ENCODE measurements at places on chromosomes 7 and 10.

DNA sequence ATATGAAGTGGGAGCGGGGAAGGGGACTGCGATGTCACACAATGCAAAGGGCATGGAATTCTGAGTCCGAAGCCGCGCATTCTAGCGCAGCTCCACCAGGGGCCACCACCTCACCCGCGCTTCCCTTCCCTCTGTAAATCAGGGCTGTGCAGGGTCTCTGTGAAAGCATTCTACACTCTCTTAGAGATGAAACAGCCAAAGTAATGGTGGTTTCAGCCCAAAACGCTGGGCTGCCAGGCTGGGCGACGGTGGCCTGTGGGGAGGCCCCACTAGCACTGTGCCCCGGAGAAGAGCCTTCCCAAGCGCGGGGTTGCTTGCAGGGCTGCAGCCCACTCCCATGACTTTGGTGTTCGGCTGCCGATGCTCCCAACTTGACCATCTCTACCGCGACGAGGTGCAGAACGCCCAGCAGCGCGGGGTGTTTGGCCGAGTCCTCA, 11.4 kb downstream of the ATG9B start:
- DNase-seq = no peak

DNA sequence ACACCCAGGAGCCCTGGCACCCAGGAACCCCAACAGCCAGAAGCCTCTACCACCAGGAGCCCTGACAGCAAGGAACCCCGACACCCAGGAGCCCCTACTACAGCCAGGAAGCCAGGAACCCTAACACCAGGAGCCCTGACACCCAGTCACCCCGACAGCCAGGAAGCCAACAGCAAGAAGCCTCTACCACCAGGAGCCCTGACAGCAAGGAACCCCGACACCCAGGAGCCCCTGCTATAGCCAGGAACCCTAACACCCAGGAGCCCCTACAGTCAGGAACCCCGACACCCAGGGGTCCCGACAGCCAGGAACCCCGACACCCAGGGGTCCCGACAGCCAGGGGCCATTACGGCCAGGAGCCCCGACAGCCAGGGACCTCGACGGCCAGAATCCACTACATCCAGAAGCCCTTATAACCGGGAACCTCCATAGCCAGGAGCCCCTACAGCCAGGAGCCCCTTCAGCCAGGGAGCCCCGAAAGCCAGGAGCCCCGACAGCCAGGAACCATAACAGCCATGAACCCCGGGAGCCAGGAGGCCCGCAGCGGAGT, 440 bp upstream of the GLRX3 start:
- DNase-seq = no peak

DNA sequence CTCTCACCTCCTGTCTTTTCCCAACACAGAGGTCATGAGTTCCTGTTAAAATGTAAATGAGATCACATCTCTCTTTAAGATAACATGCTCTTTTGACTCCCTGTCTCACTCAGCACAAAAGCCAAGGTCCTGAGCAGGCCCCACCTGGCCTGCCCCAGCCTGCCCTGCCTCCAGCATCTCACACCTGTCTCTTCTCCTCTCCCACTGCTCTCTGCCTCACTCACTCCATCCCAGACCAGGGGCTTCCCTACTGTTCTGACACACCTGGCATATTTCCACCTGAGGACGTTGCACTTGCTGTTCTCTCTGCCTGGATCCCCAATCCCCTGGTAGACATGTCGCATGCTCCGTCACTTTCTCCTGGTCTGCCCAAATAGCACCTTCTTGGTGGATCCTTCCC, 285.0 kb upstream of the ZMIZ1 start:
- no peak for DNase-seq

GRCh38 chr10:43253461-43254198, 13.2 kb downstream of the RASGEF1A start:
- DNase-seq = no peak

DNA sequence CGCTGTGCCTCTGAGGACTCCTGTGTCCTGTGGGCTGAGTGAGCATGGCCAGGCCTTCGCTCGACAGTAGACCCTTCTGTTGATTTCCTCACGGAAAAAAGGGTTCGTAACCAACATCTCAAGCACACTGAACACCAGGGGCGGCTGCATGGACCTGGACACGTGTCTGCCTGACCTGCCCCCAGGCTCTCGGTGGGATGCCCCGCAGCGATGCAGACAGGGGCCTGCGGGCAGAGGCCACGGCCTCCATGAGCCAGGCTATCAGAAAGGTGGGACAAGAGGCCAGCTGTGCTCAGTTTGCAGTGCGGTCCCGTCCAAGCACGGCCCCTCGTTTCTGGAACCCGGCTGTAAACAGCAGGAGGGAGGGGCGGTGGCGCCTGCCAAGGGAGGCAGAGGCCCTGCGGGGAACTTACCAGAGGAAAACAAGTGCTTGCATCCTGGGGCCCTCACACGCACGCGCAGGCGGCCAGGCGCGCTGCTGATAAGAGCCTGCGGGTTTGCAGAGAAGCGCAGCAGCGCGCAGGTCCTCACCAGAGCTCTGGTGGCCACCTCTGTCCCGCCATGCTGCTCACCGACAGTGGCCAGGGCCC, 10.6 kb downstream of the GPR146 start:
- no peak for DNase-seq

DNA sequence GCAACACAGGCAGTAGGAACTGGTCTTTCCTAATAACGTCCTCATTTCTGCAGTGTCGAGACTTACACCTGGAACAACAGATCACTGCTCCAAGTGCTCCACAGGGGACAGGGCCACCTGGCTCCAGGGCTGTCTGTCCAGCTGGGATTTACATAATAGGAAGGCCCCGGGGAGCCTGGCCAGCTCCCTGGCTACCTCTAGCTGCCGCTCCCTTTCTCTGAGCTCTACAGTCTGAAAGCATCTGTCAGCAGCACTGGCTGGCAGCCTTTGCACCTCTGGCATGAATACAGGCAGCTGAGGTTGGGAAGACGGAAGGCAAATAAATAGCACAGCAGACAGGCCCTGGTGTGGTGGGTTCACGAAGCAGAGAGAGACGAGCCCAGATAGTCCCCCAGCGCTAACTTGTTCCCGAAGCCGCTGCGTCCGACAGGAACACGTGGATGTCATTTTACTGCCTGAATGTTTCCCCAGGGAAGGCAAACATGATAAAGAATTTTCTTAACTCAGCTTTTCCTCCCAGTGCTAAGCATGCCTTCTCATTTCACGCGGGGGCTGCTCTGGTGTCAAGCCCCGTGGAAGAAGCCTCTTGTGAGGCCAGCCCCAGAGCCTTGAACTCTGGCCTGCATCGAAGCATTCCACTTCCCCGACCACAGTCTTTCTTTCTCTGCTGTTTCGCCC, 105.4 kb downstream of the ITIH5 start:
- DNase-seq = no peak

- DNase-seq = no peak
Observed at GRCh38 chr7:157983502-157984422, 603.9 kb downstream of the PTPRN2 start.

DNA sequence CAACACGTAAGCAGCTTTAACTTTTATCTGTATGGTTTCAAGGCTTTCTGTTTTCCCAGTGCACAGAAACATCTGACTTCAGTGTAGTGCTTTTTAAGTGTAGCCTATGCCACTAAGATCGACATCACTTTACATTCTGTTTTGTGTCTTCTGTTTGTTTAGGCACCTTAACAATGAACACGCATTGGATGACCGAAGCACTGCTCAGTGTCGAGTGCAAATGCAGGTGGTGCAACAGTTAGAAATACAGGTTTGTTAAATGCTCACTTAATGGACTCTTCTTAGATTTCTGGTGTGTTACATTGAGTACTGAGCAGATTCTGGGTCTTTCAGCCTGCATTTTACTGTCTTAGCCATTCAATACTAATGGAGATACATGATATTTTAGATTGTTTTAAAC, 237.4 kb downstream of the FOXP2 start:
- no peak for DNase-seq

GRCh38 chr10:23173214-23174073, 18.7 kb upstream of the PTF1A start:
- no peak for DNase-seq

All from activated CD4-positive, CD25-positive, alpha-beta regulatory T cell (primary cell).